ENCODE measurements at places on chromosomes 4 and X.

DNA sequence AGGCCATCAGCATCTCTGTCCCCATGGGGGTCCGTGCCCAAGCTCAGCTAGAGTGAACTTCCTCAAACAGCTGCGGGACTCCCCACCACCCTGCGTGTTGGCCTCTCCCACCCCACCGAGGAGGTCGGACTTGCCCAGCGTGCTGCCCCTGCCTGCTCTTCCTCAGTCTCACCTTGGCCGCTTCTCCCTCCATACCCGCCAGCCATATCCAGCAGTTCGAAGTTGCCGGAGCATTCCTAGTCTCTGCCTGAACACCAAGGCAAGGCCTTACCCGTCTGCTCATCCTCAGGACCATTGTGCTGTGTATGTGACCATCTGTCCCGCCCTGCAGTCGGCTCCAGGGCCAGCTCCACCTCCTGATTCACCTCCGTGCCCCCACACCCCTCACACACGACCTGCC lies 84.5 kb downstream of the WFS1 start:
- no peak overlapping the region for H3K4me3 ChIP-seq
- DNase-seq, result no peak
- no peaks in the 10 kb centered on the region for H3K4me1 ChIP-seq
- no peaks in the 10 kb centered on the region for H3K27me3 ChIP-seq

GRCh38 chr4:108556588-108557200 lies 63.7 kb upstream of the RPL34 start:
- no peaks in the 10 kb centered on the region for H3K4me1 ChIP-seq
- H3K27ac ChIP-seq, result no peak overlapping the region
- no peaks in the 10 kb centered on the region for H3K36me3 ChIP-seq
- no peaks in the 10 kb centered on the region for H3K27me3 ChIP-seq
- no peak for DNase-seq
- no peak overlapping the region for H3K4me3 ChIP-seq

DNA sequence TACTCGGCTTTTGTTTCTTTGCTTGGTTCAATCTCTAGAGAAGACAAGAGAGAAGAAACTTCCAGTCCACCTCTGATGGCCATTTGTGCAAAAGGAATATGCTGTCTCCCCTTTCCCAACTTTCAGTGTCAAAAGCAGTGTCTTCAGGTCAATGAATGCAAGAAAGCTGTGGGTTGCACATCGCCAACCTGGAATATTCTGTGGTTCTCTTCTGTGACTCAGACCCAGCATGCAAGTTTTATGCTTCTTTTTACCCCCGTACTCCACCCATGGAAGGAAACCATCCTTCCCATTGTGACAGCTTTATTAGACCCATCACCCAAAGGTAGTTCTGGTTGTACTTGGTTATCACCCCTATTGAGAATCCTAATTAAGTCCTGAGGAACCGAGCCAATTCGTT lies 135.6 kb upstream of the MBNL3 start:
- H3K27ac ChIP-seq, result no peak overlapping the region
- no peak overlapping the region for H3K4me3 ChIP-seq
- no peak for DNase-seq

GRCh38 chr4:70002507-70002906 lies 6.7 kb downstream of the STATH start:
- H3K4me3 ChIP-seq, result no peak overlapping the region
- no peaks in the 10 kb centered on the region for H3K27me3 ChIP-seq
- H3K27ac ChIP-seq, result no peak overlapping the region
- no peak for DNase-seq

GRCh38 chrX:44871931-44872820 lies 812 bp upstream of the KDM6A start:
- peak overlapping the region; percentile 75 for H3K4me3 ChIP-seq
- DNase-seq, result peak; percentile 77
- no peaks in the 10 kb centered on the region for H3K4me1 ChIP-seq
- no peaks in the 10 kb centered on the region for H3K36me3 ChIP-seq
- H3K27ac ChIP-seq, result peak overlapping the region; percentile 98

- no peak overlapping the region for H3K27ac ChIP-seq
- no peaks in the 10 kb centered on the region for H3K27me3 ChIP-seq
- no peaks in the 10 kb centered on the region for H3K36me3 ChIP-seq
- H3K4me3 ChIP-seq, result no peak overlapping the region
These were observed 496.8 kb downstream of the CENPC start for GRCh38 chr4:67048530-67048929.

DNA sequence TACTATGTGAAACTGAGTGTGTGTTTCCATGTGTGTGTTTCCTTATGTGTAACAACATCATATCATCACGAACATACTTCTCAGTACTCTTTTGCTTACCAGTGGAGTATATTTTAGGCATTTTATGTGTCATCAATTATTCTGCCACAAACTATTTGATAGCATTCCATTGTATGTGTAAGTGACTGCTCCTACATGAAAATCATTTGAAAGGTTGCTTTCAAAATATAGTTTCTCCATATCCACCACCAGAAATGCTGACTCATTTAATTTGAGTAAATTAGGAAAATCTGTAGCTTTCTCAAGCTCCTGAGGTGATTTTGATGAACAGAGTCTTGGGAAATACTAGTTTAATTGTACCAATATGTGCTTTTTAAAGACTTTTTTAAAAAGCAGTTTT lies 376.2 kb downstream of the PCDH18 start:
- no peaks in the 10 kb centered on the region for H3K4me1 ChIP-seq
- H3K4me3 ChIP-seq, result no peak overlapping the region
- no peaks in the 10 kb centered on the region for H3K36me3 ChIP-seq
- no peaks in the 10 kb centered on the region for H3K27me3 ChIP-seq

DNA sequence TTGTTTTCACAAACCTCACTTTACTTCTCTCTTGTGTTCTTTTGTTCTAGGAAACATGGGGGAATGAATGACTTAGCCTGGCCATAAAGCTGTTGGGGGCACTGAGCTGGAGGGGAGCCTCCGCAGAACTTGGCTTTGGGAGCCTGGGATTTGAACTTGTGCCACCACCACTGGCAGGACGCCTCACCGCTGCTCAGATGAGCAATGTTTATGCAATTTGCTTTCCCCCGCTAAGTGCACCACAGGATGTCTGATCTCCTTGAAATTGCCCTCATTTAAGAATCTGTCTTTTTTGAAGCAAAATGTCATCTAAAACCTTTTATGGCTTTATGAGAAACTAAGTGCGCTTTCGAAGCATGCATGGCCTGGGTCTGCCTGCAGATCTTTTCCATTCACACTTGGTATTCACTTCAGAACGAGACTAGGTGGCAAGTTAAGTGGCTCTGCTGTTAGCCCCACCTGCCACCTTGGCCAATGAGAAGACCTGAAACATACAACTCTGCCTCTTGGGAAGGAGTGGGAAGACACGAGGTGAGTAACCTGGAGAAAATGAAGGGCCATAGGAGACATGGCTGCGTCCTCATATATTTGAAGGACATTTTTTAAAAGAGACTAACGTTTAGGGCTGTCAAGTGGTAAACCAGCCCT lies 119.3 kb downstream of the LDB2 start:
- no peaks in the 10 kb centered on the region for H3K4me1 ChIP-seq
- H3K4me3 ChIP-seq, result no peak overlapping the region
- H3K27me3 ChIP-seq, result no peaks in the 10 kb centered on the region

DNA sequence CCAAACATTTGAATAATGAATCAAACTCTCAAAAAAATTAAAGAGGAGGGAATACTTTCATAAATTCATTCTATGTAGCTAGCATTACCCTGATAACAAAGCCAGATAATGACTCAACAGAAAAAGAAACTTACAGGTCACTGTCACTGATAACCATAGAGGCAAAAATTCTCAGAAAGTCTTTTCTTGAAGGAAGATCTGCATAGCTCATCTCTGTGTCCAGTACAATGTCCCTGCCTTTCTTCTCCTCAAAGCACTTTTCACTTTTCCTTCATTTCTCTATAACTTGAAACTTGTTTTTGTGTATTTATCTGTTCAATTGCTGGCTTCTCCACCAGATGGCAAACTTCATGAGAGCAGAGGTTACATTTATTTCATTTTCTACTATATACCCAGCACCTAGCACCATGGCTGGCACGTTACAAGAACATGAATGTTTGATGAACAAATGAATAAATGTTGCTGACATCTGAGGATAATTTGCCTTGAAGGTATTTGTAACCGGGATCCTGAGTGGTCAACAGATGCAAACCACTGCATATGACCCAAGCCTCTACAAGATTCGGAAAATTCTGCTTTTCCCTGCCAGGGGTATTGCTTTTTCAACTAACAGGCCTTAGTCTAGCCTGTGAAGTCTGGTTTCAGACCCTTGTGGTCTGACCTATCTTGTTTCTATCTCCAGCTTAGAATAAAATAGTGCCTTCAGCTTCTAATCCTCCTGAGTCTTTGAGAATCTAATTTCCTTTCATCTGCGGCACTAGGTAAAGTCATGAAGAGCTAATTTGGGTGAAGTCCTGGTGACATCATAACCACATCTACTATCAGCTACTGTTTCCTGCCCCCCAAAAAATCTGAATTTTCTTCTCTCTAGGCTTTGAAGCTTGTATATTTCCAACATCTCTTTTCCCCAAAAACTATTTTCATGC lies 52.5 kb upstream of the ANTXR2 start:
- H3K36me3 ChIP-seq, result no peaks in the 10 kb centered on the region
- H3K27me3 ChIP-seq, result no peaks in the 10 kb centered on the region
- no peak for DNase-seq
- H3K4me3 ChIP-seq, result no peak overlapping the region
- H3K27ac ChIP-seq, result no peak overlapping the region
